Effector CD8-positive, alpha-beta T cell (primary cell): ENCODE measurements at places on chromosomes 6 and 20.

- DNase-seq, result no peak
Measured at GRCh38 chr6:17589406-17590096, 10.6 kb upstream of the FAM8A1 start.

GRCh38 chr20:51321343-51322163 lies 221.0 kb downstream of the NFATC2 start:
- DNase-seq, result no peak

- DNase-seq, result no peak
Measured at GRCh38 chr20:52104546-52105441, 86.8 kb downstream of the ZFP64 start.

DNA sequence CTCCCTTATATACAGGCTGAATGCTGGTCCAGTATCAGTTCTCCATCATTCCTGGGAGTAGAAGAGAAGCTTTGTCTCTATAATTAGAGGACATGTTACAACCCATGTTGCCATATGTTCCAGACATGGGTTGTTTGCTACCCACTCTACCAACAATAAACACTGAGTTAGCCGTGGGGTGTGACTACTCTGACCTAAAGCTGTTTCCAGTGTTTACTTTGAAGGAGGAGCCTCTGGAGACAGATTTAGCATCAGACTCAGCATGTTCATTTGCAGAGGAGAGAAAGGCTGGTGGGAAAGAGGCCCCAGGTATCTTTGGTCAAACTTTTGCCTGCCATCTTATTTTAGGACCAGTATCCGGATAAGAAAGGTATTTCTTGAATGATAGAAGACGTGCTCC lies 157.9 kb upstream of the SNX9 start:
- no peak for DNase-seq

DNA sequence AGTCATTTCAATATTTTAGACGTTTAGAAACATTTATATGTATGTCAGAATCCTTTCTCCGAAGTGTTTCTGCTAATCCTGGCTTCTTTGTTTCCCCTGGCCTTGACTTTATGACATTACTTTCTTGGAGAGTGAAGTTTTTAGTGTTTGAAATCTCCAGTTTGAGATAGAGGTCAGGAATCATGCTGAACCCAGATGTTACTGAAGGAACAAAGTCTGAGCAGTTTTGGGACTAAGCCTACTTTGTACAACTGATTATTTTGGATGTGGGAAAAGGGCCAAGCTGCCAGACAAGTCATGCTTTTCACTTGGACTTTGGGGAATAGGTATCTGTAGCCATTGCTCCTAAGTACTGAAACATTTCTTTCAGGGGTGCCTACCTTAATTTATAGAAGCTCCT lies 2.3 kb downstream of the RNF144B start:
- no peak for DNase-seq

GRCh38 chr6:33790379-33790778 lies 1.4 kb upstream of the LEMD2 start:
- DNase-seq, result no peak
